ENCODE measurements at places on chromosomes 12 and 14. TPM values are rescaled to one million over a fixed set of nuclear protein-coding genes. Genes with fewer than 3 reads are reported as not detected.
A peak's percentile ranks its signal among the peaks of the same experiment; 100 is the strongest.

GRCh38 chr12:109925185-109925840, 25.2 kb downstream of the TCHP start:
- peaks cover 18% of the 10 kb centered on the region for H3K36me3 ChIP-seq
- H3K27me3 ChIP-seq = no peaks in the 10 kb centered on the region
- H3K4me3 ChIP-seq = no peak overlapping the region

- no peak overlapping the region for H3K4me3 ChIP-seq
- H3K27ac ChIP-seq = no peak overlapping the region
- no peaks in the 10 kb centered on the region for H3K4me1 ChIP-seq
- no peaks in the 10 kb centered on the region for H3K27me3 ChIP-seq
- no peaks in the 10 kb centered on the region for H3K36me3 ChIP-seq
These were observed 34.2 kb upstream of the ASPG start for GRCh38 chr14:104051092-104051813.

GRCh38 chr14:23951590-23952201, 1.9 kb upstream of the DHRS4 start:
- H3K36me3 ChIP-seq = no peaks in the 10 kb centered on the region
- H3K27ac ChIP-seq = no peak overlapping the region
- no peak overlapping the region for H3K4me3 ChIP-seq

Gene SDR9C7
- 0.27 TPM for total RNA-seq

DNA sequence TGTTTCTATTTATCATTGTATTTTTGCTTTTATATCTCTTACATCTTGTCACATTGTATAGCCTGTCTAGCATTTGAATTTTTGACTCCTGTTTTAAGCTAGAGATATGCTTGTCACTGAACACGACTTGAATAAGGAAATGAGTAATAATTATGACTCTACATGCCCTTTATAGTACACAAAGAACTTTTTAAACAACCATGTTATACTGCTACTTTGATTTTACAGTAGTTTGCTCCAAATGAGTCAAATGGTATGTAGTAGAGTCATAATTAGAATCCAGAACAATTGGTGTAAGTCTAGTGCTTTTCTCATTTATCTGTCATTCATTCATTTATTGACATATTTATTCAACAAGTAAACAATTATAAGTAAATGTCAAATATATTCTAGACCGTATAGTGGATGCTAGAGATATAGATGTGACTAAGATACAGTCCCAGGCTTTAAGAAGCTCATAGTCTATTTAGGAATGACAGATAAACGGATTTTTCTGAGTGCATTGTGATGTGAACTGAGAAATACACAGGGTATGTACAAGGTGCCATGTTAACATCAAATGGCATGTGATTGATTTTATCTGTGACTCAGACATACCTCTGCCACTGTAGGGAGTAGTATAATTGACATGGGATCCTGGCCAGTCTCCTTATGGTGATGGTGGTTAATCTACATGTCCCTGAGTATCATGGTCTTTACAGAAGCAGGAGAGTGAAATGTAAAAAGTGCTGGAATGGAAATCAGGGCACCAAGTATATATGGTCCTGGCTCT, 799.7 kb downstream of the DIO2 start:
- H3K4me3 ChIP-seq = no peak overlapping the region
- no peaks in the 10 kb centered on the region for H3K27me3 ChIP-seq
- H3K4me1 ChIP-seq = no peaks in the 10 kb centered on the region
- H3K36me3 ChIP-seq = no peaks in the 10 kb centered on the region
- no peak for DNase-seq

Gene CLEC7A
- total RNA-seq = 22.6 TPM

Gene KRT71
- total RNA-seq = not detected

DNA sequence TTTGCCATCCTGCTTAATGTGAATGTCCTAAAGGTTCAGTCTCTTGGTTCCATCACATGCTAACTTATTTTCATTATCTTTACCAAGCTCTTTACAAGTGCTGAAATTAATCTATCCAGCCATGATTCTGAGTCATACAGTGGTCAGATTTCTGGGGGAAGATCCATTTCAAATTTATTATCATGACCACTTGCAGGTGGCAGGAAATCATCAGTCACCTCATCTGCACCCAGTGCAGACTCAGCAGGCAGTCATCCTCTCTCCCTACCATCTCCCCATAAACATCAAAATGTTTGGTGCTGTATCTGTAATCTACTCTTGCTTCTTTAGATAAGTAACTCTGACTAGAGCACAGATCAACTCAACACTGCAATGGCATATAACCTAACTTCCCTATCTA, 23.5 kb downstream of the ATG14 start:
- H3K4me1 ChIP-seq = peaks cover 21% of the 10 kb centered on the region
- H3K4me3 ChIP-seq = no peak overlapping the region
- no peak overlapping the region for H3K27ac ChIP-seq
- no peak for DNase-seq
- peaks cover 13% of the 10 kb centered on the region for H3K36me3 ChIP-seq

- H3K4me3 ChIP-seq = no peak overlapping the region
- DNase-seq = no peak
- H3K36me3 ChIP-seq = no peaks in the 10 kb centered on the region
- no peak overlapping the region for H3K27ac ChIP-seq
These were observed 162.7 kb downstream of the EGLN3 start for GRCh38 chr14:33788161-33788560.

GRCh38 chr14:51922624-51923023, 62.2 kb downstream of the GNG2 start:
- no peak overlapping the region for H3K27ac ChIP-seq
- H3K36me3 ChIP-seq = no peaks in the 10 kb centered on the region
- no peaks in the 10 kb centered on the region for H3K4me1 ChIP-seq
- H3K4me3 ChIP-seq = peak overlapping the region; percentile 1
- no peaks in the 10 kb centered on the region for H3K27me3 ChIP-seq
- DNase-seq = no peak

Data from thoracic aorta (tissue), 2 donors.